ENCODE measurements at places on chromosomes 6 and 20.
A peak's percentile ranks its signal among the peaks of the same experiment; 100 is the strongest.

- DNase-seq: no peak
Measured at GRCh38 chr20:62744741-62745191, 36.1 kb downstream of the NTSR1 start.

DNA sequence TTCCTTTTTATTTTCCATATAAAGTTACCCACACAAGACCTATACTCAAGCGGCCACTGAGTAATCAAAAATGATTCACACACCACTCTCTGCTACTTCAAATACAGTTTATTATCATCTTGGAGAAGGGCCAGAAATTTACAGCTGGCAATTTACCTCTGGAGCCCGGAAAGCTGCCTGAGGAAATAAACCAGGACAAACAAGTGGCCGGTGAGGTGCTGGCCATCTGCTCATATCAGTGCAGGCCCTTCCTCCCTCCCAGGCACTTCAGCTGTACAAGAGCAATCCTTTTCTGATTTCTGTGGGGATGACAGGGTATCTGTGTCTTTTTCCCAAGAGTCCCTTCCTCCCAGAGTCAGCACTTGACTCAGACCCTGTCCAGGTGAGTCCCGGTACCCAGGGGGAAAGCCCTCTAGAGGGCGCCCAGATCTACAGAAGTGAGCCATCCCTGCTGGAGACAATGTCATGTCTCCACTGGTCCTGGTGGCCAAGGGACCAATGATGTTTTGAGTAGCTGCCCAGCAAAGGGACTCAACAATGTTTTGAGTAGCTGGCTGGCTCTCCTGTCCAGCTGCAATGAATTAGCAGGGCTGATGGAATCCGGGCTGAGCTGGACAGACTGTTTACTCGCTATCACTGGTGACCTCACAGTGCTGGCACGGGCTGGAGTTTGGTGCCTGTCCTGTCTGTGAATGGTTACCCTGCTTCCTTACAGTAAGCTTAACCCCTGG, 23.6 kb downstream of the LRP11 start:
- peak; percentile 68 for DNase-seq

DNA sequence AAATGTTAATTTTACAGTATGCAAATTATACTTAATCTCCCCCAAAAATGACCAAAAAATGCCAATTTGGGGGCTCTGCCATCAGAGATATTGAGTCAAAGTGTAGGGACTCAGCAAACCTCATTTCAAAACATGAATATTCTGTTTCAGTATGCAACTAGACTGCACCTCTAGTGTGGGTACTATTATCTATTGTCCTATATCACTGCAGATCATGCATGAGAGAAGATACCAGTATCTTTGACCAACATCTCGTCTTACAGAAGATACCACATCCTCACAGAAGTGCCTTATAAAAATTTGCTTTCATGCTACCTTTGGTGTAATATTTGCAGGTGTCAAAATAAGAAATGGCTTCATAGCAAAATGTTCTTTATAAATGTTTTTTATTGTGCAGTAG, 623.8 kb downstream of the TENT5A start:
- DNase-seq: no peak

GRCh38 chr6:156598855-156599180, 178.4 kb upstream of the ARID1B start:
- no peak for DNase-seq

DNA sequence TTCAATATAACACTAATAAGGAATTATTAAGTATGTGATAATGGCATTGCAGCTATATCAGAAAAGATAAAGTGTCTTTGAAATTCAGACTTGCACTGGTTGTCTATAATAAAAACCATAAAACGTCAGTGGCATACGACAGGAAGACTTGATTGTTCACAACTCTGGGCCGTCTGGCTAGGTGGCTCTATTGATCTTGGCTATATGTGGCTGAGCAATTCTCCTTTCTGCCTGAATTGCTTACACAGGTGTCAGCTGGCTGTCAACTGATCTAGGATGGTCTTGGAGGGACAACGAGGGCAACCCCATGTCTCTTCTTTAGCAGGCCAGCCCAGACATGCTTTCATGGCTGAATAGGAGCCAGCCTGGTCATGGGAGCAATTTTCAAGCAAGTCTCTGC, 359.1 kb downstream of the QKI start:
- DNase-seq: no peak

GRCh38 chr6:121515630-121516265, 80.3 kb downstream of the GJA1 start:
- DNase-seq: no peak

DNA sequence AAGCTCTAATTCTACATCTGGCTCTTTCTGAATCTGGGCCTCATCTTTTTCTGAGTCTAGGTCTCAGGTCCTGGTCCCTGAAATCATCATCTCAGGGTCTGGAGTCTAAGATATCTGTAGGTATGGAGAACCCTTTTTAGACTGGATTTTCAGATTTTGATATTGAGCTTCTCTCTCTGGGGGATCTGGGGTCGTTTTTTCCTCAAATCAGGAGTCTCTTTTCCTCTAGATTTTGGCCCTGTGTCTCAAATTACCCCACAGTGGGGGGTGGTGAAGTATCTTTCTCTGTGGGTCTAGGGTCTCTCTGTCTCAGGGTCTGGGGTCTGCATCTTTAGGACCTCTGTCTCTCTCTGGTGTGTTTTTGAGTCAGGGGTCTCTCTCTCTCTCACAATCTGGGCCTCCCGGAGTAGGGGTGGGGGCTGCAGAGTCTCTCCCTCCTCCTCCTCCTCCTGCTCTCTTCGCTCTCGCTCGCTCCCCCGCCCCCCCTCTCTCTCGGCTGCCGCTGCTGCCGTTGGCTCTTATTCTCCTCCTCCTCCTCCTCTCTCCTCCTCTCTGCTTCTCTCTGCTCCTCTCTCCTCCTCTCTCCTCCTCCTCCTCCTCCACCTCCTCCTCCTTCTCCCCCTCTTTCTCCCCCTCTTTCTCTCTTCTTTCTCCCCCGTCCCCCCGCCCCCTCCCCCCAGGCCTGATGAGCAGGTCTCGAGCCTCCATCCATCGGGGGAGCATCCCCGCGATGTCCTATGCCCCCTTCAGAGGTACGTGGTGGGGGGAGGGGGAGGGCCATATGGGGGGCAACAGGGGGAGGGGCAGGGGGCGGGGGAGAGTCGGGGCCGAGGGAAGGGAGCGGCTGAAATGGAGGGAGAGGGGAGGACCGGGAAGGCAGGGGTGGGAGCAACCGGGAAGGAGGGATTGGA, at the start of gene SYNGAP1:
Gene SYNGAP1, plus strand, starts transcription at position 486 of the 911 bp plus-strand sequence. Its CDS starts 200 bp downstream, at position 686.
- no peak for DNase-seq

DNA sequence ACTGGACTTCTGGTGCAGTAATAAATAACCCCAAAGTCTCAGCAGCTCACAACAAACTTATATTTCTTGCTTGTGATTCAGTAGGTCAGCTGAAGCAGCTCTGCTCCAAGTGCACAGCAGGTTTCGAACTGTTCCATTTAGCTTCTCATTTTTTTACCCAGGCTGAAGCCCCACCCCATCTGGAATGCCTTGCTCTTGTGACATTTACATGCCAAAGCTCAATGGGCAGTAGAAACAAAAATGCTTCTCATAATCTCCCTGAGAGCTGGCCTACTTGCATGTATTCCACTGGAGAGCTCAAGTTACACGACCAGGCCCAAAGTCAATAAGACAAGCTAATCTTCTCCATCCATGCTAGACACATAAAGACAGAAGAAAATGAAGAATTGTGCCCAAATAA, 165.2 kb downstream of the HAO1 start:
- no peak for DNase-seq

Data from HCT116 (cell line).